ENCODE measurements at places on chromosomes 5 and 9.

DNA sequence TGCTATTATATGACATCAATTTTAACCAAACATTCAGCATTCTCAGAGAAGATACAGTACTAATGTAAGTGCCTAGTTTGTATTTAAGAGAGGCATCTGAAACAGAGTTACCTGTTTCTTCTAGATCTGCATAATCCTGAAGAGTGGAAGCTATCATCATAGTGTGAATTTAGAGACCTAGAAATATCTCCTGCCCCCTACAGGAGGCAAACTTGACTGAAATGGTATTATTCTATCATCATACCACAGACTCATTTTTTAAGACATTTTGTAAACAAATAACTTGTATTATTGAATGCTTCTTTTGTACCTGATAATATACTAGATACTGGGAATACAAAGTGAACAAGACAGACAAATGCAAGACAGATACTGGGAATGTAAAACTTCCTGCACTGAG lies 216.8 kb upstream of the RPS23 start:
- no peak for DNase-seq

GRCh38 chr5:963310-963672 lies 45.3 kb upstream of the NKD2 start:
- DNase-seq = no peak

GRCh38 chr9:131469356-131469755 lies 33.4 kb upstream of the POMT1 start:
- peak; percentile 10 for DNase-seq

- DNase-seq = no peak
Observed at GRCh38 chr9:130997925-130998596, 10.9 kb upstream of the LAMC3 start.

- no peak for DNase-seq
Observed at GRCh38 chr5:99088309-99088708, 159.5 kb upstream of the CHD1 start.

DNA sequence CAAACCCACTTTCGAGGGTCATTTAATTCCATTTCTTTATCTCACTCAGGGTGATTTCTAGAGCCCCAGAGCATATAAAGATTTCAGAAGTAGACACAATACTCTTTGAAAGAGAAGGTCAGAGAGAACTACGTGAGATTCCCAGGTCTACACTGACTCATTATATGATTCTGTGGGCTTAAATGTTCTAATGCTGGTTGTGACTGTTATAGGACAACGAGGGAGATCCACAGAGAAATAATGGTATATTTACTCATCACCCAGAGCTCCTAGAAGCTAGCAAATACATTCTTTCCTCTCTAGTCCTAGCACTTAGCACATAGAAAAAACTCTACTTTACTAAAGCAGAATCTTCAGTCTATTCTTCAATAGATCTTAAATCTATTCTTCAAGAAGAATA lies 39.4 kb upstream of the GRAMD2B start:
- DNase-seq = no peak

GRCh38 chr9:7394002-7394774 lies 405.4 kb downstream of the DMAC1 start:
- no peak for DNase-seq

DNA sequence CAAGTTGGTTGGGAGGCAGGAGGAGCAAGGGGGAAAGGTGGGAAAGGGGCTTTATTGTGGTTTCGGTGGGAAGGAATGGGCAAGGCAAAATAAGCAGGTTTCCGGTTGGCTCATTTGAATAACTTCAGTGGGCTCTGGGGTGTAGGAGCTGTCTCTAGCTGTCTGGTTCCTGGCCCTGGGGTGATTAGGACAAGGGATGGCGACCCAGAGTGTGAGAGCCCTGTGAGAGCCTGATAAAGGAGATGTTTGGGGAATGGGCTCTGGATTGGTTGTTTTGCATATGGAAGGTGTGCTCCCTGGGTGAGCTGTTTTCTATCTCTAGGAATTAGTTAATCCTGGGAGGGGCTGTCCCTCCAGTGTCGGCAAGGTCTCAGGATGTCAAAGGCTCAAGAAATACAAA lies 15.4 kb downstream of the ANKRD34B start:
- DNase-seq = no peak

DNA sequence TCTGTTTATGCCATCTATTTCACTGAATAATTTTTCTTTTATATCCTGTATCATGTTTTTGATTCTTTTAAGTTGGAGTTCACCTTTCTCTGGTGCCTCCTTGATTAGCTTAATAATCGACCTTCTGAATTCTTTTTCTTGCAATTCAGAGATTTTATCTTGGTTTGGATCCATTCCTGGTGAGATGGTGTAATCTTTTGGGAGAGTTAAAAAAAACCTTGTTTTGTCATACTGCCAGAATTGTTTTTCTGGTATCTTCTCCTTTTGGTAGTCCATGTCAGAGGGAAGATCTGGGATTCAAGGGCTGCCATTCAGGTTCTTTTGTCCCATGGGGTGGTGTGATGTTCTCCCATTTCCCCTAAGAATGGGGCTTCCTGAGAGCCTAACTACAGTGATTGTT lies 800.8 kb upstream of the TYRP1 start:
- peak; percentile 19 for DNase-seq

GRCh38 chr5:82335806-82336205 lies 57.7 kb upstream of the RPS23 start:
- no peak for DNase-seq

DNA sequence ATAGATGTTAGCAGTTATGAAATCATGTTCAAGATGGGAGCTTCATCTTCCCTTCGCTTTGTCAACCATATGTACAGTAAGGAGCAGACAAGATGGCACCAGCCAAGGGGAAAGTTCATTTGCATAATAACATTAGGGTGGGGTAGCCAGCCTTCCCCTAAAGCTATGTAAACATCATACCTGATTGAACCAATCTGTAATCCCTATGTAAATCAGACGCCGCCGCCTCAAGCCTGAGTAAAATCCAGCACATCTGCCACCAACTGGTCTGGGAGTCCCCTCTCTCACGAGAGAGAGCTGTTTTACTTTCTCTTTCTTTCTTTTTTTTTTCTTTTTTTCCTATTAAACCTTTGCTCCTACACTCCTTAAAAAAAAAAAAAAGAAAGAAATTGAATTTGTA lies 30.8 kb upstream of the REEP2 start:
- no peak for DNase-seq

DNA sequence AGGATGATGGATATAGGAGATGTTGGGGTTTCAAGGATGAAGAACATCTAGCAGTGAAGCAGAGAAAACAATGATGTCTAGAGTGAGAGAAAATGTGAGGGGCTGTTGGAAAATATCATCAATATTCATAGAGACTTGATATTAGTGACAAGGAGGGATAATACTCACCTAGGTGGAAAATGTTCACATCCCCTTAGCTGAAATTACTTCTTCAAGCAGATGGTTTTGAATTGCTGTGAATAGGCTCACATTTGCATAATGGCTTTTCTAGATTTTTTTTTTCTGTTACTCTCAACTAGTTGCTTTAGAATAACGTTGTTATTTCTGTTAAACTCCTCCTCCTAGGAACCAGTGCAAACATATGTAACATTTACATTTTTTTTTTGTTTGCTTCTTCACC lies 61.6 kb upstream of the MAP1B start:
- no peak for DNase-seq

DNA sequence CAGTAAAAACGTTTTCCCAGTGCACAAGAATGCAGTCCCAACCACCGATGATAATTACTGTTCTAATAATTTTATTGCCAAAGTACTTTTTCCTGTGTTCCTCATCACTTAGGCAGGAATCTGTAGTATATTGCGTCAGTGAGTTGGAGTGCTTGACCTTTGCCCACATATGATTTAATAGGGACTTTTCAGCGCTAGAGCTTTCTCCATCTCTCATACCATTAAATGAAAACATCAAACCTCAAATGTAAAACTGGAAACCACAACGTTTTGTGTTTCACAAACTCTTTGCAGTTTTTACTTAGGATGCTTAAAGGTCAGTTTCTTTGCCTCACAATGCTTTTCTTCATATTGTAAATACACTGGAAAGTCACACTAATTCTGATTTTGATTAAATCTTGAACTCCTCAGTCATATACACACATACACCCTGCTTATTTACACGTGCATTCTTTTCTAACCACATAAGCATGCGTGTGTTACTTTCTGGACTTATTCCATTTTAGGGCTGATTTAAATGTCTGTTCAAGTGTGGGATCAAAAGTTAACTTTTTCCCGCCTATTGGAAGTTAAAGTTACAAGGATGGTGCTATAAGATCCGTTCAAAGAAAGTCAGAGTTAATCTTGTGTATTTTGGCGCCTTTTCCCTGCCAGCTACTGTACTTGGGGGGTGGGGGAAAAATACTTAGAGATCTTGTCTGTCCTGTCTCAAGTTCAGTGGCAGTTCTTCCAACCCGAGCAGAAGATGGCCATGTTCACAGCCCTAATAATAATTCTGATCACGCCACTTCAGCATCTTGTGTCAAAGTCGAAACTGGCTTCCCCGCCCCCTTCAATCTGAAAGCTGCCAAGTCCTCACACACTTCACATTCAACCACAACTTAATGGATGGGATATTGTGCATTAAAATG lies 6.6 kb upstream of the NFIB start:
- DNase-seq = peak; percentile 96

DNA sequence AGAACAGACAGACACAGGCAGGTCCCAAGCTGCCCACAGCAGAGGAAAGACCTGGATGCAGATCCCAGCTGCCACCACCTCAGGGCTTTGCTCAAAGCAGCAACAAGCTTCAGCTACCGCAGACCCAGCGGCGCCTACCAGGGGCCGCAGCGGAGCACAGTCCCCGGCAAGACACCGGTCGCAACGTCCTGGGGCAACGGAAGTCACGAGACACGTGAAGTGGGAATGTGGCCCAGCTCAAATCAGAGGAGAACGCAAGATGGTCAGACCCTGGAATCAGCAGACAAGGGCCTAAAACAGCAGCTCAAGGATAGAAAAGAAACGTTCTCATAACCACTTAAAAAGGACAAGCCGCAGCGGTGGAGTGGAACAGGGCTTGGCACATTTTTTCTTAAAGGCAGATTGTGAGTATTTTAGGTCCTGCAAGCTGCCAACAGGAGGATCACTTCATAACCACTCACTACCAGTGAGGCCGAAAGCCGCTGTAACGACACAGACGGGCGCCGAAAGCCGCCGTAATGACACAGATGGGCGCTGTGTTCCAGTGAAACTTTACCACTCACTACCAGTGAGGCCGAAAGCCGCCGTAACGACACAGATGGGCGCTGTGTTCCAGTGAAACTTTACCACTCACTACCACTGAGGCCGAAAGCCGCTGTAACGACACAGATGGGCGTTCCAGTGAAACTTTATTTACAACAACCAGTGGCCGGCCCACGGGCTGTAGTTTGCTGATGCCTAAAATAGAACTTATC lies 21.7 kb downstream of the SLC9A3 start:
- no peak for DNase-seq

DNA sequence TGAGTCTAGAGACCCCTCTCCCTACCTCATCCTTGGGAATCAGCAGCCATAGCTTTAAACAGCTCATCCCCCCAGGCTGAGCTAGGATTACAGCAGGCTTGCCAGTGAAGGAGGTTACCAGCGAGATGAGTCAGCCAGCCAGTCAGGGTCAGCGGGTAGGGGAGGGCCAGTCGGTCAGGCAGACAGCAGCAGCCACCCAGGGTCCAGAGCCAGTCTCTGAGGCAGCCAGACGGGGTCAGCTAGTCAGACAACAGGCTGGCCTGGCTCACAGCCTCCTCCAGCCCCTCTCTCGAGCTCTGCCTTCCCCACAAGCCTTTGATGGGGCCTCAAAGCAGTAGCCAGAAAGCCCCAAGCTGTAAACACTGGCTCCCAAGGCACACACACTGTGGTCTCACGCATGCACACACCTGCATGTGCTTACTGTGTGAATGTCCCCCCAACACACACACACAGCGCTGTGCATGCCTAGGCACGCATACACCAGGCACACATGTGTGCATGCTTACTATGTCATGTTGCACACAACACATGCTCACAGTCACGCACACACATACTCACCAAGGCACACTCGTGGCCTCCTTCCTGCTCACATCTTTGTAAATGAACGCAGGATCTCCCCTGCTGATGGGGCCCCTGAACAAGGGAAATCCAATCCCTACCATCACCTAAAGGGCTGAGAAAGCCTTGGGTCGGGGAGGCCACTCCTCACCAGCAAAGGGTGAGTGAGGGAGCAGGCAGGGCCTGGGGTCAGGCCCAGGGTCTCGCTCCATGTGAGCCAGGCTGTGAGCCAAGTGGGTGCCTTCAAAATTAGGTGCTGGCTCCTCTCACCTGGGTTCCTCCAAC lies 28.2 kb upstream of the CPLX2 start:
- no peak for DNase-seq

DNA sequence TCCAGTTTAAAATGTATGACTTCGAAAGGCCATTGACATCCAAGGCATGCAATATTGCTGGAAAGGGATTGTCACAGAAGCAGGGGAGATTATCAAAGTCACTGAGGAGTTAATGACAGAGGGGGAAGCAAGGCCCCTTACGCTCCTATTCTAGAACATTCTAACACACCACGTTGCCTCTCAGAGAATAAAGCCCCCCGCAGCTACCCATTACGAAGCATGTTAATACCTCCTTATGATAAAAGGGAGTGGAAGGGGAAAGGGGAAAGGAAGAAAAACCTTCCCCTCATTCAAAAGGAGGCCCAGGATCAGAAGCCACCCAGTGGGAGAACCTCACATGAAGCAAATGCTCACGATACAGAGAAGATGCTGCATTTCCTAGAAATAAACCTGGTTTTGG lies 213.6 kb downstream of the DAB2IP start:
- no peak for DNase-seq

DNA sequence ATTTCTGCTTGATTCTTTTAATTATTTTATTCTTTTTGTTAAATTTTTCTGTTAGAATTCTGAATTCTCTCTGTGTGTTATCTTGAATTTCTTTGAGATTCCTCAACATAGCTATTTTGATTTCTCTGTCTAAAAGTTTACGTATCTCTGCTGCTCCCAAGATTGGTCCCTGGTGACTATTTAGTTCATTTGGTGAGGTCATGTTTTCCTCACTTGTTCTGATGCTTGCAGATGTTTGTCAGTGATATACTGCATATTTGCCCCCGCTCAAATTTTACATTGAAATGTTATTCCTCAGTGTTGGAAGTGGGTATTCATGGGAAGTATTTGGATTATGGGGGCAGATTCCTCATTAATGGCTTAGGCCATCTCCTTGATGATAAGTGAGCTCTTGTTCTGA lies 105.3 kb downstream of the PRDM9 start:
- DNase-seq = no peak

DNA sequence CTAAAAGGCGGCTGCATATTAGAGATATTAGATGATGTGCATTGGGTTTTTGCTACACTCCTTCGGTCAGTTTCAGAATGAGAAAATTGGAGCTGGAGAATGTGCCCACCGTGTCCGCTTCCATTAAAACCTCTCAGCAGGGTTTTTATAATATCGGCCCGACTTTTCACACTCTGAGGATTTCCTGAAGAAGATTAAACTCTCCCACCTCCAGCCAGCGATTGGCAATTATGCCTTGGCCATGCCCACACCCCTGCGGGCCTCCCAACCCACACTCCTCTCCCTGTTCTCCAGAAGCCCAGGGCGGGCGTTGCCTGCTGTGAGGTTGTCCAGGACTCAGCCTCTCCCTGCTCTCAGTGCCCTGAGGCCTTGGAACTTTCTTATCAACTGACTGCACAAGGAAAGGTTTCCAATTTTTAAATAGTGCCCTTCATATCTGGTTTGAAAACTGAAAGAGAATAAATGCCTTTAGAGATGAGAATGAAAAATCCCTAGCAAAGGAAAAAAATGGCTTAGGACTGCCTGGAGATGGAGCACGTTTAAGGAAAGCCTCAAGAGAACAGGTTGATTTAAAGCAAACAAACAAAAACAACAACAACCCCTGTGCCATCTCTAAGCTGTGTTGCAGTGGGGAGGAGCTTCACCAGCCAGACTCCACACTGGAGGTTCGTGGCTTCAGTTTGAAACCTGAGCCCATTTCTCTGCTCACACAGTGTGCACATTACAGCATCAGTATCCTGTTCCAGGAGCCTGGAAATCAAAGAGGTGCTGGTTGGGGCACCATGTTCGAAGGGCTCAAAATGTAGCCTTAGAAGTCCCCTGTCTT lies 292.9 kb downstream of the NSG2 start:
- no peak for DNase-seq

Data from fibroblast of skin of left biceps (primary cell).